Substantia nigra (tissue), 51 donors: ENCODE measurements at places on chromosomes 5 and 9.
A peak's percentile ranks its signal among the peaks of the same experiment; 100 is the strongest.

GRCh38 chr9:27078685-27079084 lies 30.3 kb upstream of the TEK start:
- no peak for DNase-seq

GRCh38 chr5:124365361-124365801 lies 381.1 kb downstream of the ZNF608 start:
- DNase-seq, result no peak

GRCh38 chr5:31854181-31855133 lies 215.5 kb downstream of the PDZD2 start:
- DNase-seq, result peak; percentile 24

DNA sequence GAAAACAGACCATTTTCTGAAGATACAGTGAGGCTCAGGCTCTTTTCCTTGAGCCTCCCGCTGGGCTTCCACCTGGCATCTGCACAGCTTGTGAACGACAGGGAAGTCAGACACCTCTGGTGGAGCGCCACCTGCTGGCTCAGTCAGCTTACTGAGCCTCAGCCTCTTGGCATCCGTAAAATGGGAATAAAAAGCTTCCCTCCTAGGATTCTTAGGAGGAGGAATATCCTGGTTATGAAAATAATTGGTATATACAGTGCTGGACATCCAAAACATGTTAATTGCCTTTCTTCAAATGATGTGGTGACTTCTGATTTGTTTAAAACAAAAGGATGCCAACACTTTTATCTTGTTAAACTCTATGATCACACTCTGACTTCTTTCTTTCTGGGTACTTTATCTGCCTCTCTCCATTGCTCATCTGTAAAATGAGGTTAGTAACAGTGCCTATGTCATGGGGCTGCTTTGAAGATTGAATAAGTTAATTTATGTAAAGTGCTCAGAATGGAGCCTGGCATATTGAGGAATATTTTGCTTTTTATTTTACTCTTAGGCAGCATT lies 67.5 kb downstream of the MAMDC2 start:
- peak; percentile 57 for DNase-seq

GRCh38 chr5:67900514-67900913 lies 315.0 kb upstream of the PIK3R1 start:
- DNase-seq, result no peak

- DNase-seq, result no peak
These were observed 32.3 kb downstream of the ERCC6L2 start for GRCh38 chr9:95907794-95908193.

GRCh38 chr5:612498-613424 lies 621 bp downstream of the CEP72 start:
- DNase-seq, result no peak

GRCh38 chr5:460273-460625 lies 17.3 kb downstream of the EXOC3 start:
- DNase-seq, result no peak

DNA sequence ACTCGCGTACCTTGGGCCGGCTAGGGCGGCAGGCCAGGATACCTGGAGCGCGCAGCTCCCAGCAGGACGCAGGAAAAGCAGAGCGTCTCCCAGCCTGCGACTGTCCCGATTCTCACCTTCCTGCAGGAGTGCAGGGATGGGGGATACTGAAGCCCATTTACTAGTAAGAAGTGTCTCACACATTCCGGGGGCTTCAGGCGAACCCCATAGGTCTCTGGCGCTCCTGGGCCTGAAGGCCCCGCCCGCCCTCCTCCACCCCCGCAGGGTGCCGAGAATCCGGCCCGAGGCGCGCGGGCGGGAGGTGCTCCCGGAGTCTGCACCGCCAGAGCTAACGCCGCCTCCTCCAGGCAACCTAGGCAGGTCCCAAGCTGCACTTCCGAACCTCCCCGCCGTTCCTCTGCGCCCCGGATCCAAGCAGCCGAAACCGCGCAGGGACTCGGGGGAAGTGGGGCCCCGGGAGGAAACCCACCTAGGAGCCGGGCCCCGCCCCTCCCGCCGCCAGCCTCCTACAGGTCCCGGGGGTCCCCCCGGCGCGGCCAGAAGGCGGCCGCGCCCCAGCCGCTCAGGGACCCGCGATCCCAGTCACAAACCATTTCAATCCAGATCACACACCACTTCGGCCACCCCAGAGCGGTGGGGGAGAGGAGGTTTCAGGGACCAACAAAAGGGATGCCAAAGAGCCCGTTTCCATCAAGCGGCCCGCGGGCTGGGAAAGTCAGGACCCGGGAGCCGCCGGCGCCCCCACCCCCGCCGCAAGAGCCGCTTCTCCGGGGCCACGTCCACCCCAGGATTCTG lies 1.2 kb downstream of the ROR2 start:
- DNase-seq, result no peak

GRCh38 chr9:77417566-77417965 lies 230.6 kb downstream of the GNA14 start:
- DNase-seq, result no peak

DNA sequence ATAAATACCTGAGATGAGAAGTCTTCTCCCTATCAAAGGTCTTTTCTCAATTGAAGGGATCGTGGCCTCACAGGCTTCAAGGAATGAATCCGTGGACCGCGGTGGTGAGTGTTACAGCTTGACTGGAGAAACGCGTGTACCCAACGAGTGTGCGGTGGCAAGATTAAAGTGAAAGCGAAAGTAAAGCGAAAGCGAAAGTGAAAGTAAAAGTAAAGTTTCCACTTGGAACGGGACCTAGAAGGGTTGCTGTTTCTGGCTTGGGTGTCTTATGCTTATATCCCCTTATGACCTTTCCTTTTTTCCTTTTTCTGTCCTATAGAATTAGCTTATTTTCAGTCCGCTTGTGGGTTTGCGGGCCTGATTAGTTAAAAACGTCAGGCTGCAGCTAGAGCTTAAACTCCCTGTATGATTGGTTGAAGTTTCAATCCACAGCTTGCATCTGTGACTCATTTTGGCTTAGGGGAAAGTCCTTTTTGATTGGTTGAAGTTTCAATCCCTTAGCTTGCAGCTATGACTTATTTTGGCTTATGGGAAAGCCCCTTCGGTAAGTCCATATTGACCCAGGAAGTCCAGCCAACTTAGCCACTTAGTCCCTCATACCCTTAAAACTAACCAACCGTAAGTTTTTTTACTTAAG lies 924.3 kb upstream of the CDH10 start:
- DNase-seq, result no peak

DNA sequence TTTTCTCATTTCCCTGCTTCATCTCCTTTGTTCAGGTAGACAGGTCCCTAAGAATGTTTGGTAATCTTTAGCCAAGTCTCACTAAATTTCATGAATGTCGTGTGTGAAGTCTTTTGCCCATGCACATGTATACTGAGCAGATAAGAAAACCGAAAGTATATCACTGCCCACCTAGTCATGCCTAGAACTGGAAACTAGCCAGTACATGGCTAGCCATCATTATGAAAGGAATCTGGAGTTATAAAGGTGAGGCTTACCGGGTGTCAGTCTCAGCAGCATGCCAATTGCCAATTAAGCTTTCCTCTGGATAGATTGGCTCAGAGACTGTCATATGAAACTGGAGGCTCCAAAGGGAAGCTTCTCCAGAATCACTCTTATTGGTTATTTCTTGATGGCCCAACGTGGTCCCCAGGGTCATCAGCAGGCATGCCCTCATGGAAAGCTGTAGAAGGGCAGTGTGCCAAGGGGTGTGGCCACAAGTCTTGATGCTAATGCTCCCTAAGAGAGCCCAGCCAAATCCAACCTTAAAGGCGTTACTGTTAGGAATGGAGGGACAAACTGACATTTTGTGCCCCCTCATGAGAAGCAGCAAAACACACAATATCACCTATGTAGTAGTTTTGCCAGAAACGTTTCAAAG lies 307.3 kb upstream of the PIK3R1 start:
- no peak for DNase-seq

- DNase-seq, result no peak
These were observed 253 bp downstream of the SLC12A2 start for GRCh38 chr5:128083811-128084227.

DNA sequence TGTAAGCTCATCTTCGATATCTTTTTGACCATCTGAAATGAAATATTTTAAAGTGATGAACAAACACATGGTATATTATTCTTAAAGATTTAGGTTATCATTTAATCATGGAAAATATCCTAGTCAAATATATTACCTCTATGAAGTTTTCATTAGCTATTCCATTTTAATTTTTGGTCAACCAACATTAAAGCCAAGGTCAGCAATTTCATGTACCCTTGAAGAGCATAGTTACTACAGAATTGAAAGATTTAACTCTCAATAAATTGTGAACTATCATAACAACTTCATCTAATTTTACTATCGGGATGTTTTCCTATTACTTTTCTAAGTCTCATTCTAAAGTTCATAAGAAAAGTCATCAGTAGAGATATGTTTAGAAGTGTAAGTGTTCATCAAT lies 492.6 kb downstream of the CTNND2 start:
- DNase-seq, result no peak

DNA sequence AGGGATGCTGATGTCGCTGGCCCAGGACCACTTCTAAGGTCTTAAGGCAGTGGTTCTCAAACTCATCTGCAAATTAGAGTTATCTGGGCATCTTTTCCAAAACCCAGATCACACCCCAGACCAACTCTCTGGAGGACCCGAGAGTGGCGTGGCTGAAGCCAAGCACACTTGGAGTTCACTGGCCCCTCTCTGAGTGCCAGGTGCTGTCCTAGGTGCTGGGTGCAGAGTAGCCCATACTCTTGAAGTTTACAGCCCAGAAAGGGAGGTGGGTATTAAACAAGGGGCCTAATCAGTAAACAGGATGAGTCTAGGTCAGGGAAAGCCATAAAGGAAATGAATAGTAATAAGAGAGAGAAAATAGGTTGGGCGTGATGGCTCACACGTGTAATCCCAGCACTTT lies 17.6 kb downstream of the CAMK2A start:
- no peak for DNase-seq

GRCh38 chr9:35342221-35342958 lies 147.5 kb upstream of the RUSC2 start:
- no peak for DNase-seq

- no peak for DNase-seq
These were observed 16.1 kb upstream of the RAB14 start for GRCh38 chr9:121217609-121218292.

DNA sequence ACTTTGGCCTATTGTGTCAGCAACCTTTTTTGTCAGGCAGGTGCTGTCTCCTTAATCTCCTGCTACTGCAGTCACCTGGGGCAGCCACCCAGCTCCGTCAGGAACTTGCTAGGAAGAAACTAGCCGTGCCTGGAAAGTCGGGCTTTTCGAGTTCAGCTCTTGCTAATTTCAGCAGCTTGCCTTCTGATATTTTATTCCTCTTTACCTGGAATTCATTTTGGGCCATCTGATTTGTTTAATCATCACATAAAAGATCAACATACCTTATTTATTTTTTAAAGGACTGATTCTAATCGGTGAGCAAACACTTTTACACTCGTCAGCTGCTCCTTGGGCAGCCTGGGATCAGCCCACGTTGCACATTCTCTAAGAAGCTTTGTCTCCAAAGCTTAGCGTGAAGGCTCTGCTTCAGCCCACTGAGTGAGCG lies 42.2 kb downstream of the PRLR start:
- no peak for DNase-seq

DNA sequence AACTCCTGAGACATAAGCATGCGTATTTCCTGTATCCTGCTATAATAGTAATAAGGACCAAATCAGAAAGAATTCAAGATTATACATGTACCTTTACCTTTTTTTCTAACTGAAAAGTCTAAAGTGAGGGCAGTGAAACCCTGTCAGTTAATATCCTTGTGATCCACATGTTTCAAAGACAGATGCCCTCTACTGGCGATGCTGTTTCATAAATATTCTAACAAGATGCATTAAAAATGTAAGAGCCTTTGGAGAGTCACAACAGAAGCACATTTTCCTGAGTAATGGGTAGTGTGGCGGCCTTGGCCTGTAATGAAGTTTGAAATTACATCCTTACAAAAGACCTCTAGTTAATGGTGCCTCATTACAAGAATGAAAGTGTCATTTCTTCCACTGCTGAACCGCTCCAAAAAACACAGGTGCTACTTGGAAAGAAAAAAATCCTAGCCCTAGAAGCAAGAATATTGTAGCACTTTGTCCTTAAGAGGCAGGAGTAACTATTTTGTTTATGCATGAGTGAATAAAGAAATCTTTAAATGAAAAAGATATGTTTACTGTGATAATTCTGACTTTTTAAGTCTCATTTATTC lies 232.6 kb downstream of the EPB41L4A start:
- DNase-seq, result no peak

DNA sequence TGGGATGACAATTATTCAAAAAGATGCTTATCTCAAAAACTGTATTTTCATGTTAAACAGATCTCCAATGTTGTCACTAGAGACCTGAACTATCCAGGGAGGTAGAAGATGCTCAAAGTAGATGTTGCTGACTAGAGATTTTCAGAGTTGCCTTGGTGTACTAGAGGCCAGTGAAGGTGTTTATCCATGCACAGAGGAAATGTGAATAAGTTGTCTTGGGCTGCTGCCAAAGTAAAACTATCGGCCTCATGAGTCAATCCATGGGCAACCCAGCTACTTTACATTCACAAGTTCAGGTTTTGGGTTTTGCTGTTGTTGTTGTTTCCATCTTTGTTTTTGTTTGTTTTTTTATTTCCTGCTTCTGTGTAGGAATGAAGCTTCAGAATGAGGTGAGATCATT lies 141.1 kb upstream of the RANBP3L start:
- DNase-seq, result no peak

DNA sequence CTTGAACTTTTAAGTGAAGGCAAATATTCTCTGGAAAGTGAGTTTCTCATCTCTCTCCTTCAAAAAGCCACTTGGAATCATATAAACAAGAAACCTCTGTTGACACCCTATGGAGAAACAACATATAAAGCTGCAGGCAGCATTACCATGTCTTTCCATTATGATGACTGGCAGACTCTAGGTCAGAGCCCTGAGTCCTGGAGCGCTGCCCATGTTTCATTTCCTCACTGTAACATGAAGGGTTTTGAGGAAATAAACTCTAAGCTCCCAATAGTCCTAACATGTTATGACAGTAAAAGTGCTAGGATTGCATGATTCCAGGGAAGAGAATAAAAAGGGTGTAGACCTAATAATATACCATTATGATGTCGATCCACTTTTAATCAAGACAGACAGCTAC lies 220.6 kb downstream of the CTNND2 start:
- peak; percentile 19 for DNase-seq

DNA sequence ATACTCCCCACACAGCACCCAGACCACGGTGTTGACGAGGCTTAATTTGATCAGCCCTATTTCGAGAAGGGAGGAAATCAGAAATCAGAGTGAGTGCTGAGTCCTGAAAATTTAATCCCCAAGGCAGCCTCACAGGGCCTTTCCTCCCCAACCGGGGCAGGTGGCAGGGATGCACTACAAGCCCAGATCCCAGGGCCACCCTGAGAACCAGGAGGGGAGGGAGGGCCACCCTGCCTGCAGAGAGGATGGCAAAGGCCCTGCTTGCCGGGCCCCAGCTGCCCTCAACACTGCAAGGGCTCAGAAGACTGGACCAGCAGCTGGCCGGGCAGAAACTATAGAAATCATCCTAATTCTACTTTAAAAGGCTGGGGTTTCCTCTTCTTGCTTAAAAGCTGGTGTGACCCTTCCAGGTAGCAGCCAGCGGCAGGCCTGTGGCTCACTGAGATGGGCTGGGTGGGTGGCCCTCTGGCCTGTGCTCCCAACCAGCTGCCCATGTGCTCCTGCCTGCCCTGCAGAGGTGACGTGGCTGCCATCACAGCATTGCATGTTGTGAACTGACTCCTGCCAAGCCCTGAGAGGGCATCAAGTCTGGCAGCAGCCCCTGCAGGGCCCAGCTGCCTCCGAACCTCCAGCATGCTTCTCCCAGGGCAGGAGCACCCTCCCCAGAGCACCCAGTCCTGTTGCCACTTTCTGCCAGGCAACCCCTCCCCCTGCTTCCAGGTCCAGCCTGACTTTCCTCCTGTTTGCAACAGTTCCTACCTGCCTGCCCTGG lies 122.8 kb downstream of the ADAMTS2 start:
- DNase-seq, result no peak

- DNase-seq, result no peak
These were observed 319.3 kb upstream of the RPS23 start for GRCh38 chr5:82597437-82597836.
